MG63 (cell line): ENCODE measurements at places on chromosomes 12 and 14. TPM values are rescaled to one million over a fixed set of nuclear protein-coding genes. Genes with fewer than 3 reads are reported as not detected.

Gene FAM90A1
- 0.07 and 0.43 TPM in 2 replicates for total RNA-seq

- DNase-seq: no peak
These were observed 6.2 kb downstream of the OR4K17 start for GRCh38 chr14:20116748-20117147.

Gene BCL7A
- total RNA-seq: 1.8 and 2.4 TPM in 2 replicates

GRCh38 chr12:71664411-71665089 lies 449 bp downstream of the THAP2 start:
- DNase-seq: no peak

GRCh38 chr14:65242732-65243134 lies 140.4 kb upstream of the MAX start:
- no peak for DNase-seq

Gene BAG5
- 5.4 and 8.2 TPM in 2 replicates for total RNA-seq

Gene CMTM5
- total RNA-seq: not detected in 2 replicates

Gene KRT85
- total RNA-seq: not detected in 2 replicates

DNA sequence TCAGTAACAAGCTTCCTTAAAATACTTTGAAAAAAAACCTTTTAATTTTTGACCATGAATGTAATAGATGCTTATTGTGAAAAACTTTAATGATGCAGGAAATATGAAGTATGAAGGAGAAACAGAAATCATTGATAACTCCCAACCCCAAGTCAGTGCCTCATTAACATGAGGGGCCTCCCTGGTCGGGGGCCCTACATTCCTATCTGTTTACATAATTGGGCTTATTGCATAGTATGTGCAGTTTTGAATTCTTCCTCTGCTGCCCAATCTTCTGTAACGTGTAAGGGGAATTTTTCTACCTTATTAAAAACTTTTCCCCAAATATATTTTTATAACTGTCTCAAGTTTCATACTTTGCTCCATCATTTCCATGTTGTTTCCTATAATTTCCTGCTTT lies 63.0 kb downstream of the SLC25A47 start:
- no peak for DNase-seq

DNA sequence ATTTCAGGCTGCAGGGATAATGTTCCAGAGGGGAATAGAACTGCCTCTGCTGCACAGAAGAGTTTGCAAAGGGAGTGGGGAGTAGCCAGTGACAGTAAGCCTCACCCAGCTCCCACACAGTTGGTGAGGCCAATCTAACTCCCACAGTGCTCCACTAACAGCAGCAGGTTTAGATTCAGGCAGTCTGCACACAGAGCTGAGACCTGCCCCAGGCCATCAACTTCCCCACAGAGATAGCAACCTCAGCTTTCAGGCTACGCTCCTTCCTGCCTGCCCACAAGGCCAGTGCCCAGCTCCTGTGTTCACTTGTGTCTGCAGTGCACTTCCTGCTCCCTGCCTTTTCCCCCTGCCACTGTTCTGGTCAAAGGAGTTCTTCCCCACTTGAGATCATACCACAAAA lies 107.5 kb downstream of the TBC1D30 start:
- no peak for DNase-seq

- no peak for DNase-seq
These were observed 8.2 kb downstream of the PDE6H start for GRCh38 chr12:14981049-14981448.

Gene COX6A1
- total RNA-seq: 359 and 816 TPM in 2 replicates

DNA sequence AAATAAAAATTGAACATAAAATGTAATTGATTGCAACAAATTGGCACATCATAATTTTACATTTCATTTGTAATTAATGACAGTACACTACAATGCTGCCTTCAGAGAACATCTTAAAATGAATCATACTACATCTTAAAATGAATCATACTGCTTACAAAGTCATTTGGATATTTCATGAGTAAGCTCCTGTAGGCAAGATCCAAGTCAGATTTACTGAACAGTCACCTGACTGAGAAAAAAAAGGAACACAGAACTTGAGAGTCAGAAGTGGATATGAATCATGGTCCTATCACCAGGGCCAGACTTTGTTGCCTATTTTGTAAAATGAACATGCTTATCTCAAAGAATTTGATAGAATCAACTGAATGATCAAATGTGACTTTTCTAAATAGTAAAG lies 32.7 kb upstream of the FBLN5 start:
- DNase-seq: no peak

Gene TSPAN19
- total RNA-seq: not detected in 2 replicates

DNA sequence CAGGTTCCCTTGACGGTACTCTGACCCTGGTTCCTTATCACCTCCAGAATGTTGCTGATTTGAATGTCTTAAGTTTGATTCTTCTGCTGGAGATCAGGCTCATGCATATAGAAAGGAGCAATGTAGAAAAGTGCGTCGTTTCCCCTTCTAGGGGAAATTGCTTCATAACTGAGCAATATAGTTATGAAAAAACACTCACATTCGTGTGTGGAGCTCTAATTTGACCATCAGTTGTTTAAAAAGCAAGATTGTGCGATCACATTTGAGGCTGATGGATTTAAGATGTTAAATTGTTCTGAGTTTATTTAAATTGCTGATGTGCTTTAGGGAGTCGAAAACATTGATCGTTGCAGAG lies 19.2 kb downstream of the PELI2 start:
- DNase-seq: no peak

Gene GDF3
- total RNA-seq: not detected in 2 replicates

- no peak for DNase-seq
These were observed 88.0 kb upstream of the TMEM260 start for GRCh38 chr14:56491299-56492285.

DNA sequence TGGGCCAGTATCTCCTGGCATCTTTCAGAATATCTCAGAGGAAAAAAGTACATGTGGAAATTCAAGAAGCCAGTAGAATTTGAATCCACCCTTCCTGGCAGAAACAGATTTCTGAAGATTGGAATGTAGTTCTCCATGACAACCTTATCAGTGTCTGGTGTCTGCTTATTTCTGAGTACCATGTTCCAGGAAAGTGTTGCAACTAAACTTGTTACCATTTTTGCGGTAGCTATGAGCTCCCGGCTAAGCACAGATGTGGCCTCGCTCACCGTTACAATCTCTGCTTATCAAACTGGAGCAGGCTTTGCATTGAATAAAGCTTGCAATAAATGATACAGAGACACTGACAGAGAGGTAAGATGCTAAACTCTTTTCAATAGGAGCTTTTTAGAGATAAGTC lies 13.0 kb upstream of the ITPR2 start:
- no peak for DNase-seq

GRCh38 chr12:54935235-54935951 lies 49.2 kb downstream of the TESPA1 start:
- peak; percentile 48 for DNase-seq

GRCh38 chr12:76945867-76946266 lies 67.0 kb upstream of the CSRP2 start:
- DNase-seq: no peak

- DNase-seq: peak; percentile 43
These were observed 198.9 kb downstream of the RBM19 start for GRCh38 chr12:113766879-113767878.

Gene LTBR
- total RNA-seq: 35.0 and 61.5 TPM in 2 replicates

DNA sequence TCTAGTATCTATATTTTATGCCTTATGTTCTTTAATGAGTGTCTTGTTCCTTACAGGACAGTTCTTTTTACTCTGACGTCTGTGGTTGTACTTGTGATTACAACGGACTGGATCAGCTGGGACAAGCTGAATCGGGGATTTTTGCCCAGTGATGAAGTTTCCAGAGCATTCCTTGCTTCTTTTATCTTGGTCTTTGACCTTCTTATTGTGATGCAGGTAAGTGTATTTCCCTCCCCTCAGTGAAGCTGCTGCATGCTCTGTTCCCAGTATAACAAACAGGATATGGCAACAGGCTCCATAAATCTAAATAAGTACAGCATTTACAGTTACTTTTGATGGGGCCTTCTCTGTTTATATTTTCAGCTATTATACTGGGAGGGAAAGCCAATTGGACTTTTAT lies 463.6 kb downstream of the TMEM117 start:
- no peak for DNase-seq

DNA sequence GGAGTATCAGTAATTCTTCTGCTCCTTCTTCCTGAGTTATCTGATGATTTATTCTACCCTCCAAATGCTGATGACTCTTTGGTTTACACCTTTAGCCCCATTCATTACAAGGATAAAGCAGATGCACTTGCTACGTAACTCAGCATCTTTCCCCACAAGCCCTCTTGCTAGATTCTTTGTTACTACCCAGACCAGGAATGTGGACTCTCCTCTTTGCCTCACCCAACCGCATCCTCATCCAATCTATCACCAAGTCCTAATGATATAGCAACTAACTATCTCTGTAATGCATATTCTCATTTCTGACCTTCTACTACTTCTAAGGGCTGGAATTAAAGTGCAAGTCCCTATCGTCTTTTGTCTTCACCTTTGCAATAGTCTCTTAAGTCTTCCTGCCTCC lies 9.2 kb downstream of the KRT1 start:
- DNase-seq: no peak

GRCh38 chr14:36365766-36366165 lies 45.3 kb upstream of the MBIP start:
- no peak for DNase-seq

Gene COCH
- 6.2 and 7.0 TPM in 2 replicates for total RNA-seq

Gene RASAL1
- not detected in 2 replicates for total RNA-seq

Gene IL26
- total RNA-seq: 0.64 and 1.6 TPM in 2 replicates

DNA sequence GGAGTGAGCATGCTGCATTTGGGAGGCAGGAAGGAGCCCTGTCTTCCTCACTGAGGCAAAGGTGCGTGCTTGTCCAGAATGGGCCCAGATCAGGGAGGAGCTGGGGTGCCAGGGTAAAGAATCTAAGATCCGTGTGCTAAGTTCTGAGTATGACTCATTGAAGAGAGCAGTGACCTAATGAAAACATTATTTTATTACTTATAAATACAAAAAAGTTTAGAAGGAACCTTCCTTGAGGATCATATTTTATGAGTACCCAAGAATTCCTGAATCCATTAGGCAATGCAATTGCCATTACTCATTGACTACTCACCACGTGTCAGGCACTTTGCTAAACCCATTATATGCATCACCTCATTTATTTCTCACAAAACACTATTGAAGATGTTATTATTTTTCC lies 264.7 kb downstream of the EGLN3 start:
- peak; percentile 57 for DNase-seq

DNA sequence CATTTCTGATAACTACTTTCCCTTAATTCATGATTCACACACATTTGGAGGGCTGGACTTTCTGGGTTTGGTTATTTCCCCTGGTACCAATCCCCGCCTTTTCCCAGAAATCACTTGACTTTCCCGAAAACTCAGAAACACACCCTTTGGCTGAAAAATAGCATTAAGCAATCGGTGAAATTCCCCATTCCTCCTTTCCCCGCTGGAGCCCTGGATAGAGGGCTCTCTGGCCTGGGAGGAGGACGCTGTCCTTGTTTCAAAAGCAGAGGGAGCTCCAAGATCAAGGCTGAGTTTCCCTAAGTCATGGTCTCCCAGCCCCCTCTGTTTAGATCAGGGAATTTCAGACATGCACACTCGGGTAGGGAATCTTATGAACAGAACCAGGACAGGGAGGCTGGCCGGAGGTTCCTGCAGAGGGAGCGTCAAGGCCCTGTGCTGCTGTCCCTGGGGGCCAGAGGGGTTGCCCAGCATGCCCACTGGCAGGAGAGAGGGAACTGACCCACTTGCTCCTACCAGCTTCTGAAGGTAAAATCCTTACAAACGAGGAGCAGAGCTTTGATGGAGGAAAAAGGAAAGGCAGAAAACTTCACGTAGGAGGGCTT lies at the start of gene C1S:
C1S (plus strand) TSS at position 366 of the 602 bp plus-strand sequence. CDS start 1,195 bp downstream, outside the sequence.
- DNase-seq: peak; percentile 82

GRCh38 chr14:59184396-59184795 lies 4.1 kb upstream of the DAAM1 start:
- DNase-seq: no peak

DNA sequence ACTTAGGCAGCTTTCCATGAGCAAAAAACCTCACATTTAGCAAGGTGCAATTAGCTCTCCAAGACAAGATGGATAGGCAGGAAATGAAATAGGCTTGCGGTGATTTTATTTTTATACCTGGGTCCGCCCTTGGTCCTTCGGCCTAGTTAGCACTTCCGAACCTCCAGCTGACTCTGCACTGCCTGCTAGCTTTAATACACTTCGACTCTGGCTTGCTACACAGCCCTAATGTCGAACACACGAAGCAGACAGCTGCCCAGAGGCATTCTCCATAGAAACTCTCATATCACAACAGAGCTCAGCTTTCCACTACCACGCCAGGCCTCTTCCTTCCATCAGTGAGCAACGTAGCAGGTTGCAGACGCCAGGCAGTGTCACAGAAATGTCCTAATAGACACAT lies 688.0 kb downstream of the VRK1 start:
- no peak for DNase-seq

- DNase-seq: peak; percentile 93
These were observed 36.5 kb downstream of the CMKLR1 start for GRCh38 chr12:108302403-108303311.

Gene TTC6
- not detected in 2 replicates for total RNA-seq

- DNase-seq: no peak
These were observed 498.9 kb downstream of the DIO2 start for GRCh38 chr14:79712302-79712950.

- DNase-seq: no peak
These were observed 4.4 kb upstream of the SMIM41 start for GRCh38 chr12:52074971-52075724.

Gene SERPINA12
- total RNA-seq: not detected in 2 replicates

Gene OAS1
- 7.8 and 10.3 TPM in 2 replicates for total RNA-seq

Gene RPGRIP1
- total RNA-seq: not detected in 2 replicates

DNA sequence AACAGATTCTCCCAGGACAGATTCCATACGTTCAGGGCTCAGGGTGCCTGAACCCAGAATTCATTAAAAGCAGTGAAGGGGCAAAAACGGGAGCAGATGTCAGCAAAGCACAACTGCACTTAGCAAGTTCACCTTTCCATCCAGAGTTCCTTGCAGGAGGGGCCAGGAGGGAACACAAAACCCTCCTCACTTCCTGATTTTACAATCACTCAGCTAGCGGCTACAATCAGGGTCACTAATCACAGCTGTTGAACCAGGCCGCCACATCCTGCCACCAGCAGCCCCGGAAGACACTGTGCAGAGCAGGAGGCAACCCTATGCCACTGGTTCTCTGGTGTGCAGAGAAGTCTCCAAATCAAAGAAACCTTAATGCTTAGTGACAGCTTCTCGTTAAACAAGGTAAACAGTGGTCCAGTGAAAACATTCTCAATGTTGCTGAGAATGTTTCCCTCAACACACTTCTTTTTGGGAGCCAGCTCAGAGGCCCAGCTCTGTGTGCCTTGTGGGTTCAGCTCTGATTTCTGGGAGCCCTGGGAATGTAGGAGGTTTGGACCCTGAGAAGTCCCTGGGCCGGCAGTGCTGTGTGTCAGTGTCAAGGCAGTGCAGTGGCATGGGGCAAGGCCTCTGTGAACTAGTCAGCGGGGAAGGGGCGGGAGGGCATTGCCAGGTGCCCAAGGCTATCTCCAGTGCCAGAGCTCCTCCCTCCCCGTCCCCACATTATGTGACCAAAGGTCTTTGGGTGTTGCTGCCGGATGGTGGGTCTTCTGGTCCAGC lies 54.5 kb downstream of the VCPKMT start:
- no peak for DNase-seq

- DNase-seq: no peak
These were observed 134.1 kb downstream of the GPHN start for GRCh38 chr14:66641861-66642635.

- DNase-seq: peak; percentile 42
These were observed 10.6 kb downstream of the CEP128 start for GRCh38 chr14:80930836-80931389.

- DNase-seq: no peak
These were observed 13.8 kb downstream of the TESC start for GRCh38 chr12:117085318-117085947.
